HCT116 (cell line): ENCODE measurements at places on chromosomes 2 and 18. TPM values are rescaled to one million over a fixed set of nuclear protein-coding genes. Genes with fewer than 3 reads are reported as not detected.

DNA sequence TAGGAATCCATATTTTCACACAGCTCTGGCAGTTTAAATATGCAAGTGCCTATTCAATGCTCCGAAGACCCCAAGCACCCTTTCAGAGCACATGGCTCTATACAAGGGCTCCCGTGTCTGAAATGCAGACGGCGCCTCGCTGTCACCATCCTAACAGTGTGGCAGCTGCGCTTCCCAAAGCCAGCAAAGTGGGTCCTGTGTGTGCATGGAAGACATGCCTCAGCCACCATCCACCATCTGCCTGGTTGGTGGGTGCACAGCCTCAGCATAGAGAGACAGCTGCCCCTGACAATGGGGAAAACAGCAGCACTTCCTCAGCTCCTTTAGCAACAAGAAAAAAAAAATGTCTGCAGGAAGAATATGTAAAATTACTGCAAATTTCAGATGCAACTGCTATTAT is 218.1 kb downstream of the SP3 start:
- no peak for DNase-seq

DNA sequence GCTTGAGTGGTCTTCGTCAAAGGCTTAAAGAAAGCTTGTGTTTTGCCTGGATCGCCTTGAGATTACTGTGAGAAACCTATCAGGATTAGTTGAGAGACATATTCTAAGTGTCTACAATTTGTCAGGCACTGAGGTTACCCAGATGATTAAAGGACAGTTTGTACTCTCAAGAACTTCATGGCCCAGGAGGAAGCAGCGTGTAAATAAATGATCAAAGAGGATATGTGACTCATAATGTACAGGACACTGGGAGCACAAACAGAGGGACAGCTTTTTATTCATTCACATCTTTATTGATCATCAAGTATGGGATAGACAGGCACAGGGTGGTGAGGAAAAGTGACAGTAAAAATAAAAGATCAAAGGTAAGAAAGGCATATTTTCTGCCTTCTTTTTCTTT is 152.6 kb upstream of the FSHR start:
- no peak for DNase-seq

GRCh38 chr2:212465456-212465855 is 73.1 kb downstream of the ERBB4 start:
- DNase-seq = no peak

GRCh38 chr18:79926715-79927606 is 24.5 kb downstream of the SLC66A2 start:
- no peak for DNase-seq

GRCh38 chr2:187390891-187391290 is 57.2 kb downstream of the CALCRL start:
- DNase-seq = peak; percentile 15

- peak; percentile 55 for DNase-seq
Observed at GRCh38 chr18:9951022-9951859, 37.4 kb downstream of the VAPA start.

DNA sequence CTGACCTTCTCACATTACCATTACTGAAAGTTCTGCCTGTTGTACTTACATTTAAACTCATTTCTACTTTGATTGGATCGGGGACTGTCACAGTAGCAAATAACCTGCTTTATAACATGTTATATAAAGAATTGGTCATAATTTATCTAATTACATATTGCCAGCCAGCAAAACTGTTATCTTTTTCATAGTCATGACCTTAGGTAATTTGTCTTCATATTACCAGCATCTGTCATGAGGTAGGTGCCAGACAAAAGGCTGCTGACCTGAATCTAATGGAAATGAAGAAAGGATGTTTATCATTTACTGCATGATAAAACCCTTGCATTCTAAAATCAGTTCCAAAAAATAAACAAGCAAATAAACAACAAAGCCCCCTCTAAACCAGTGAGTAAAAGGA is 89.4 kb upstream of the LRP1B start:
- no peak for DNase-seq

- DNase-seq = no peak
Observed at GRCh38 chr18:13627639-13628038, 98.7 kb downstream of the FAM210A start.

DNA sequence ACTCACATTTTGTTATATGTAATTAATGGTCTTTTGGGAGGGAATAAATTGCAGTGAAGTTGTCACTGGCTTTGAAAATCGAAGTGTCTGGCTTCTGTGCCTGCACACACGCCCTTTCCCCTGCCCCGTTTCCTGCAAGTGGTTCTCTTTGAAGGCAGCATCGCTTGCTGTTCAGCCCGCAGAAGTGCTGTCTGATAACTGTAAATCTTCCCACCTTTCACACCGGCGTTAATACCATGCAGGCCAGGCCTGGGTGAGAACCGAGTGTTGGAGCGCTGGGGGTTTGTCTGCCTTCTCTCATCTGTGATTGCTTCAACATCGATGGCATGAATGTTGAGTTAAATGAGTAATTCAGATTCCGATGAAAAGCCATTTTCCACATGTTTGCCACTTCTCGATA is 37.9 kb upstream of the RPL31 start:
- DNase-seq = no peak

DNA sequence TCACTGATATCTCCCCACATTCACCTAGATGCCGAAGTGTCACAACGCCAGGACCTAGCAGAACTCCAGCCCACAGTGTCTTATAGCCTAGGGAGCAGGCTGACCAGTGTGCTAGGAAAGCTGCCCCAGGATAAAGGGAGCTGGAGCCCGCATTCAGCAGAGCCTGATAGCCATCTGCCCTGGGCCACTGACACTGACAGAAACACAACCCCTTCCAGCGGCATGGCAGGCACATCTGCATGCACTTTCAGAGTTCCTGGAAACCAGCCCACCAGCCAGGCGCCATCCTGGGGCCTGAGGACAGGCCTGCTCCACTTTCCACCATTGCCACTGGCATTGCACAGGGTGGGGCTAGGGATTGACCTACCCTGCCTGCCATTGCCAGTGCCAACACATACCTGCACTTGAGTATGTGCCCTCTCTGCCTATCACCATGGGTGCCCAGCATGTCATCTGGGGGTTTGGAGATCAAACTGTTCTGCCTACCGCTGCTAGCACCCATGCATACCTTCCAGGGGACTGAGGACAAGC is 290.1 kb upstream of the KLHL14 start:
- DNase-seq = no peak

DNA sequence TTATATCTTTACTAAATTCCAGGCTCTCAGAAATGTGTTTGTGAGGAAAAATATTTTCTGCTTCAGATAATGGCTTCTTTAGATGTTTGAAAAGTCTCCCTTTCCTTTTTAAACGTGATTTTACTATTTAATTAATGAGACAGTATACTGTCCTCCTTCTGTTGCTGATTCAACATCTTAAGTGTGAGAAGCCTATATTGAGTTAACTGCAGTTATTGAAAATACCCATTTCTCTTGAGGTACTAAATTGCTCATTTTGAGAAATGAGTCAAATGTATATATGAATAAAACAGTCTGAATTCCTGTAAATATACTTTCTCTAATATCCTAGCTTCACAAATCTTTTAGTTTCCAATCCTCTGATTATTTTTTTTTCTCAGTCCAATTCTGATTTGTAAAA is 470.2 kb downstream of the PTPRM start:
- no peak for DNase-seq

DNA sequence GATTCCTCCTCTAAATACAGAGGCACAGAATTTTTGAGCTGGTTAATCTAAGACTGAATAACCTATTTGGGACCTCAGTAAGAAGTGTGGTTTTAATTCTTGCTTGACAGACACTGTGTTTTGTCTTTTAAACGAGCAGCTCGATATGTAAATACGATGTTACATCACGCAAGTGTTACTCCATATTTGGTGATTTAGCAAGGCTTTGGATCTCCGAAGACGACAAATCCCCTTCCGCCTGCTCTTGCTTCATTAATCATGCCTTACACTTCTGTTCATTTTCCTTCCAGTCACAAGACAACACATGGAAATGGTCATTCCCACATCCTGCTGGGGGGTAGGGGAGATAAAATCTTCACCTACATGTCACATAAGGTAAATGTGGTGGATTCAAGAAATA is 9.4 kb downstream of the BCL11A start:
- no peak for DNase-seq

DNA sequence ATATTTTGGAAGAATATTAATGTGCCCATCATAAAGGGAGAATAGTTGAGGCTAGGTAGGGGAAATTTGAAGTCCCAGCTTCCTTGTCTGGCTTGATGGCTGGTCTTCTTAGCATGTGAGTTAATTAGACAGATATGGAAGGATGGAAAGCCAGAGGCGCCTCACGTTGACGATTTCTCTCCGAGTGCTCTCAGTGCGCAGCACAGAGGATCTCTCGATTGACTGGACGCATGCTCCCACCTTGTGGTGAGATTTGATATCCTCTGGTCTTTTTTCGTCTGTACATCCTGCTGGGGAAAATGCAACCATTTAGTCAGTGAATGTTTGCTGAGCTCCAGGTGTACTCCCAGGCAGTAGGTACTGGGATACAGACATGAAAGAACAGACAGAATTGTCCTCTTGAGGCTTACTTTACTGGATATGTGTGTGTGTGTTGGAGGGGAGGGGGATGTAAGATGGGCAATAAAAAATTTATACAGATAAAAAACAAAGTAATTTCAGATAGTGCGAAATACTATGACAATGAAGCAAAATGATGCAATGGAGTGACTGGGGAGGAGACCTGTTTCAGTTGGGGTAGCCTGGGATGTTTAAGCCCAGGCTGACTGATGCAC is 66.9 kb upstream of the ZNG1B start:
- DNase-seq = peak; percentile 65

- no peak for DNase-seq
Observed at GRCh38 chr2:85954590-85955458, 66.0 kb upstream of the ST3GAL5 start.

- DNase-seq = no peak
Observed at GRCh38 chr2:177799531-177799930, 273.0 kb downstream of the PDE11A start.

RIOK3 gene
- 42.5 TPM for total RNA-seq

SLC35G4 gene
- total RNA-seq = not detected

DSC3 gene
- total RNA-seq = 7.6 TPM

FIGN gene
- total RNA-seq = not detected

DNAJC5G gene
- total RNA-seq = 2.5 TPM

TFCP2L1 gene
- total RNA-seq = 8.4 TPM

SPP2 gene
- total RNA-seq = not detected

TUBB8B gene
- total RNA-seq = 0.57 TPM

ST8SIA5 gene
- 0.54 TPM for total RNA-seq

NR4A2 gene
- total RNA-seq = 17.9 TPM

CCDC88A gene
- total RNA-seq = 27.2 TPM

ONECUT2 gene
- 4.3 TPM for total RNA-seq
